ENCODE measurements at places on chromosomes 13 and 19.
A peak's percentile ranks its signal among the peaks of the same experiment; 100 is the strongest.

GRCh38 chr19:39074205-39074692, 9.9 kb upstream of the ACP7 start:
- no peak for DNase-seq

DNA sequence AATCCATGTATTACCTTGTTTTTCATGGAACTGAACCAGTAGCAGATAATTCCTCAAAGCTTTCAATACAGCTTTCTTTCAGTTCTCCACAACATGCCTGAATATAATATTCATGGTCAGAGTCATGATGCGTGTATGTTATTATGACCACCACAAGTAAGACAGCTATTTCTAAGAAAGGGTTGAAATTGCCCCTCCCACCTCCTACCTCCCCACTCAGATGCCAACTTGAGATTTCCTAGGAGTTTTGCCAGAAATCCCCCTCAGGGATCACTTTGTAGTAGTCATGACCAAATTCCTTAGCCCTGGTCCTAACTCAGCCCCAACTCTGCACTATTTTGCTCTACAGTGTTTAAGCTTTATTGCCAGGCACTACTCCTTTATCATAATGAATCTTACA, 69.9 kb upstream of the RAP2A start:
- no peak for DNase-seq

GRCh38 chr19:13162724-13163608, 12.8 kb downstream of the IER2 start:
- peak; percentile 72 for DNase-seq

- no peak for DNase-seq
Measured at GRCh38 chr13:39955560-39955959, 300.1 kb downstream of the COG6 start.

GRCh38 chr13:25136880-25137787, 35.0 kb downstream of the AMER2 start:
- no peak for DNase-seq

- no peak for DNase-seq
Measured at GRCh38 chr13:101552786-101553185, 100.3 kb downstream of the ITGBL1 start.

DNA sequence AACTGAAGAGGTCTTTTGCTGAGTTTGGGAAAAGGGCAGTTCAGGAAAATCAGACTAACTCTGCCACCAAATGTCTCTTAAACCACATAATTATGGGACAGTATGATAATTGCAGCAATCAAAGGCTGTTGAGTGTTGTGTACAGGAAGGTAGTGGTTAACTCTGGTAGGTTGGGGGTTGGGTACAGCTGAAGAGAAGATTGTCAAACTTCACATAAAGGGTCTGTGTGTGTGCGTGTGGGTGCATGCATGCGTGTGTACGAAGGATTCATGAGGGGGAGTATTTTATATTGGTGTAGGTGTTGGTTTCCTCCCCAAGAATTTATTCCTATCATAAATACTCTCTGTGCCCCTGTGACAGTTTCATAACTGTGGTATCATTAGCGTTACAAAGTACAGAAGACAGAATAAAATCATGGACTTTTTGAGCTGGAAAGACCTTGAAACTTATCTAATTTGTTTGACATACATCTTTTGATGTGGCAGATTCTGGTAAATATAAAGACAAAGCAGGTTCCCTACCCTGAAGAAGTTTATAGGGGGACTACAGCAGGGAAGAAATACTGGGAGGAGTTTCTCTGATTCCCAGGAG, 94.1 kb downstream of the PCCA start:
- DNase-seq: no peak

GRCh38 chr13:96338030-96338429, 248.1 kb downstream of the HS6ST3 start:
- no peak for DNase-seq

DNA sequence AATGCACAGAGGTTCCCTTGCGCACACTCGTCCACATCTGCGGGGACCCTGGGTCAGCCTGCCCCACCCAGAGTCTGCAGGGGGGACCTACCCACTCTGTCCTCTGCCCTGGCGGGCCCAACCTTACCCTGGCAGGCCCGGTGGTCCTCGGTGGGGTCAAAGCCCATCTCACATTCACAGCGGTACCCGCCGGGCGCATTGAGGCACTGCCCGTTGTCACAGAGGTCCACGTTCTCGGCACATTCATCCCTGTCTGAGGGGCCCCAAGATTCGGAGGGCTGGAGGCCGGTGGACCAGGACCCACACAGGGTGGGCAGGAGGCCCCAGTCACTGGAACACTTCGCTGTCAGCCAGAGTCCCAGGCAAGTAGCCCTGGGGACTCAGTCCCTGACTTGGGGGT, 38.5 kb downstream of the FBN3 start:
- DNase-seq: no peak

DNA sequence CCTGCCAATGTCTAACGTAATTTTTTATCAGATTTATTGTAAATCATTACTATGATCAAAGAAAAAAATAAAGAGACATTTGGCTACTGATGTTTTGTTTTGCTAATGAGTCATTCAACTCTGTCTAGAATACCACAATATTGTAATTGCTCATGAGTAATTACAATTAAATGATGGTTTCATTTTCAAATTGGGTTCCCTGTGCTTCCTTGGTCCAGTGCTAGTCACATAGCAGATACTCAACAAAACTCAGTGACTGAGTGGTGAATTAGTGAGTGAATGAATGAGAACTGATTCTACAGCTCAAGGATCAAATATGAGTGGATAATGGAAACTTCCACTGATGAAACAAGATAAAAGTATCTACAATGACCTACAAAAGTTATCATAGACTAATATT, 304.7 kb downstream of the POU4F1 start:
- DNase-seq: no peak

GRCh38 chr13:113327391-113327765, 30.3 kb downstream of the LAMP1 start:
- DNase-seq: no peak

GRCh38 chr19:8610041-8610935, at the start of gene ADAMTS10:
Gene ADAMTS10, minus strand, starts transcription at chr19:8610715. Its CDS starts 5,005 bp downstream, at chr19:8605710.
- DNase-seq: peak; percentile 19

Measured in activated CD4-positive, alpha-beta T cell treated with anti-CD3 and anti-CD28 coated beads for 1 hour (primary cell).